ENCODE measurements at places on chromosomes 5 and 9.
A peak's percentile ranks its signal among the peaks of the same experiment; 100 is the strongest.

- H3K36me3 ChIP-seq, result peaks cover 41% of the 10 kb centered on the region
- peak overlapping the region; percentile 94 for H3K27ac ChIP-seq
- peaks cover 20% of the 10 kb centered on the region for H3K4me1 ChIP-seq
- DNase-seq, result no peak
- H3K4me3 ChIP-seq, result peak overlapping the region; percentile 85
- H3K27me3 ChIP-seq, result no peaks in the 10 kb centered on the region
These were observed 467 bp downstream of the C9orf78 start for GRCh38 chr9:129834489-129835127.

GRCh38 chr9:128117613-128118471, 9.7 kb downstream of the PTGES2 start:
- H3K4me3 ChIP-seq, result no peak overlapping the region
- peaks cover 32% of the 10 kb centered on the region for H3K4me1 ChIP-seq
- H3K27ac ChIP-seq, result peak overlapping the region; percentile 93
- DNase-seq, result peak; percentile 97
- peaks cover 21% of the 10 kb centered on the region for H3K36me3 ChIP-seq

- H3K27me3 ChIP-seq, result peaks cover 7% of the 10 kb centered on the region
- H3K27ac ChIP-seq, result peak overlapping the region; percentile 55
- peak; percentile 30 for DNase-seq
- no peak overlapping the region for H3K4me3 ChIP-seq
- no peaks in the 10 kb centered on the region for H3K36me3 ChIP-seq
- no peaks in the 10 kb centered on the region for H3K4me1 ChIP-seq
These were observed 4.6 kb downstream of the CSF1R start for GRCh38 chr5:150081541-150082283.

DNA sequence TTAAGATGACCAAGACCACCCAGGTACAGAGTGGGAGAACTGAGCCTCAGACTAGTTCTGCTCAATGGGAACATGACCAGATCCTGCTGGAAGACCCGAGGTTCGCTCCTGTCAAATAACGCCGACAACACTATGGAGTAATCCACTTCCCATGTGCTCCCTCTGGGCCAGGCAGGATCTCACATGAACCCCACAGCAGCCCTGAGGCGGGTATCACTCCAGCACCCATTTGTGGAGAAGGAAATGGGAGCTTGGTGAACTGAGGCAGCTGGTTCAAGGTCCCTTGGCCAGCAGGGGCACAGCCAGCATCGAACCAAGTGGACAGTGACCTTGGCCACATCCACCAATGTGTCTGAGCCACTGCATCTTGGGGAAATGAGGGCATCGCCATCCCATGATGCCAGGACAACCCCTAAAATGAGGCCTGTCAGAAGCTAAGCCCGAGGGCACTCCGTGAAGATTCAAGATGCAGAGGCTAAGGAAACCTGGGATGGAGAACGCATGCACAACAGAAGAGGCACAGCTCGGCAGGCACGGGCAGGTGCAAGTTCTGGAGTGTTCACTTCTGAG, 8.5 kb downstream of the ANKS6 start:
- peaks cover 16% of the 10 kb centered on the region for H3K36me3 ChIP-seq
- DNase-seq, result no peak
- H3K27ac ChIP-seq, result no peak overlapping the region
- no peaks in the 10 kb centered on the region for H3K27me3 ChIP-seq
- peaks cover 16% of the 10 kb centered on the region for H3K4me1 ChIP-seq

- H3K27ac ChIP-seq, result no peak overlapping the region
- peaks cover 100% of the 10 kb centered on the region for H3K36me3 ChIP-seq
- no peaks in the 10 kb centered on the region for H3K27me3 ChIP-seq
- H3K4me1 ChIP-seq, result no peaks in the 10 kb centered on the region
- no peak for DNase-seq
These were observed 10.8 kb downstream of the SDHA start for GRCh38 chr5:228886-229285.

DNA sequence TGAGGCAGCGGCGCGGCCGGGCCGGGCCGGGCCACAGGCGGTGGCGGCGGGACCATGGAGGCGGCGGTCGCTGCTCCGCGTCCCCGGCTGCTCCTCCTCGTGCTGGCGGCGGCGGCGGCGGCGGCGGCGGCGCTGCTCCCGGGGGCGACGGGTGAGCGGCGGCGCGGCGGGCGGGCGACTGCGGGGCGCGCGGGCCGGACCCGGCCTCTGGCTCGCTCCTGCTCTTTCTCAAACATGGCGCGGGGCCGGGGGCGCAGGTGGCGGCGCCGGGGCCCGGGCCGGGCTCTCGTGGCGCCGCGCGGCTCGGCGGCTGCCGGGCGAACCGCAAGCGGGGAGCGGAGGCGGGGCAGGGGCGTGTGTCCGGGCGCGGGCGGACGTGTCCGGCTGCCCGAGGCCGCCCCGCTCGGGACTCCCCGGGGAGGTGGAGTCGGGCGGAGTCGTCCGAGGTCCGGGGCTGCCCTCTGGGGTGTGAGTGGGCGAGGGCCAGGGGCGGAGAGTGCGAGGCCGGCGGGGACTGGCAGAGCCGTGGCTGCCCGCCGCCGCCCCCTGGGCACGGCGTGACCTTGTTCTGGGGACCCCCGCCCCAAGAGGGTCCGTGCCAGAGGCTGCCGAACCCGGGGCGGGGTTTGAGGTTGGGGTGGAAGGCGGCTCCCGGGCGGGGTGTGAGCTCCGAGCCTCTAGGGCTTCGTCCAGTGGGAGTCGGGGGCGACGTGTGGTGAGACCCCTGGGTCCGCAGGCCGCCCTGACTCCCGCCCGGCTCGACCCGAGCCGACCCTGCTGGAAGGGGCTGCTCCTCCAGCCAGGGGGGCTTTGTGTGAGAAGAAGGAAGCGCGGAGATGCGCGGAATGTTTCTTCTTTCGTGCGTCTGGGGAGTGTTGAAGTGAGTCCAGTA, 485 bp downstream of the TGFBR1 start:
- no peaks in the 10 kb centered on the region for H3K27me3 ChIP-seq
- H3K36me3 ChIP-seq, result no peaks in the 10 kb centered on the region
- DNase-seq, result peak; percentile 92
- peaks cover 59% of the 10 kb centered on the region for H3K4me1 ChIP-seq

DNA sequence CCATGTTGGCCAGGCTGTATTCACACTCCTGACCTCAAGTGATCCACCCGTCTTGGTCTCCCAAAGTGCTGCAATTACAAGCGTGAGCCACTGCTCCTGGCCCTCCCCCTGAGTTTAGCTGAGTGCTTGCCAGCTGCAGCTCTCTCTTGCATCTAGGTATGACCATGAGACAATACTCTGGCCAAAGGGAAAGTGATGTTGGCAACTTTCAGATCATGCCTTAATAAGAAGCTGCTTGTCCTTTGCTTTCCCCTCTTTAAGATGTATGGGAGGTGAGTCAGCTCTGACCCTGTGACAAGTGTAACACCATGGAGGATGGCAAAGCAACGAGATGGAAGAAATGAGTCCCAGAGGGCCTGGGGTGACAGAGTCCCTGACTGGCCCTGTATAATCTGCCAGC, 18.7 kb upstream of the DCAF12 start:
- no peak overlapping the region for H3K4me3 ChIP-seq
- no peaks in the 10 kb centered on the region for H3K27me3 ChIP-seq
- no peak for DNase-seq
- H3K36me3 ChIP-seq, result no peaks in the 10 kb centered on the region
- peaks cover 6% of the 10 kb centered on the region for H3K4me1 ChIP-seq
- H3K27ac ChIP-seq, result no peak overlapping the region

DNA sequence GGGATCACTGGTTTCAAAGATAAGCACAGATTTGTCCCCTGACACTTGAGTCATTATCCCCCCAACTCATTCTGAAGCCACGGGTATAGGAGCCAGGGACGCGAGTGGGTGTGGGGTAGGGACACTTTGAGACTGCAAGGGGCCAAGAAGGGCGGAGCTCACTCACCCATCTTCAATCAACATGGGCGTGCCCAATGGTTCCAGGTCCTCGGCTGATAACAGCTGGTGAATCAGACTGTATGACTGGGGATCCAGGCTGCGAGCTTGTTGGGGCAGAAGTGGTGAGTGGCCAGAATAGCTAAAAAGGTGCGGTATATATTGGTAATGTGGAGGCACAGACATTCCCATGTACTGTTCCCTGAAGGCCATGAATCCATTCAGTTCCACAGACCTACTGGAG, 30.7 kb upstream of the NR5A1 start:
- H3K4me3 ChIP-seq, result no peak overlapping the region
- no peaks in the 10 kb centered on the region for H3K4me1 ChIP-seq
- H3K27me3 ChIP-seq, result no peaks in the 10 kb centered on the region
- H3K27ac ChIP-seq, result no peak overlapping the region
- no peaks in the 10 kb centered on the region for H3K36me3 ChIP-seq

DNA sequence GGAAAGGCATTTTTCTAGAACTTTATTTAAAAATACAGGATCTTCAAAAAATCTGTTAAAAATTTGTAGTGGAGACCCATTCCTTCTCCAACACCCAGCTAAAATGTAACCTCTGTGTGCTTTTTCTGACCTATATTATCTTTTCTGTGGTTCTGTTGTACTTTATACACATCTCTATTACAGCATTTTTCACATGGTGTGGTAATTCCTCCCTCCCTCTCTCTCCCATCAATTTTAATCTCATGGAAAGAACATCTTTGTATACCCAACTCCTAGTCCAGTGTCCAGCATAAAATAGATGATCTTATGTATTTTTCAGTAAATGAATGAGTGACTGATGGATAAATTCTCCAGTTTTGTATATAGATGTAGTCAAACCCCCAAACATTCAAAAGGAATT, 183.4 kb upstream of the KLF9 start:
- no peak overlapping the region for H3K4me3 ChIP-seq
- H3K36me3 ChIP-seq, result no peaks in the 10 kb centered on the region
- DNase-seq, result no peak

DNA sequence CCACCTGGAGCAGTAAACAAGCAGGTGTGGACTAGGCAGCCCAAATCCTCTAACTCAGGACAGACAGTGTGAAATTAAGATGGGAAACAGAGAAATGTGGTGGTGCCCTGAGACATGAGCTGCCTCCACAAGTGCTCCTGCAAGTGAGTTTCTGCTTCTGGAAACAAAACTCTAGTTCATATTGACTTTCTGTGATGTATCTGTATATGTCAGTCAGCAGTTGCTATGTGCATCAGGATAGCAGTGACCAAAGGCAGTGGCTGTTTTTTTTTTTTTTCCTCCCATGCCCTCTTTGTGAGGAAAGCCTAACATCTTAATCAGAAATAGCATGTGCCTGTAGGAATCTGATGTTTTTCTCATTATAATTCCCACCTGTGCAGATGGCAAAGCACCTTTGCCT, 318.4 kb upstream of the SEMA6A start:
- H3K36me3 ChIP-seq, result no peaks in the 10 kb centered on the region
- no peaks in the 10 kb centered on the region for H3K27me3 ChIP-seq
- no peak overlapping the region for H3K4me3 ChIP-seq
- no peak for DNase-seq
- H3K4me1 ChIP-seq, result no peaks in the 10 kb centered on the region
- H3K27ac ChIP-seq, result no peak overlapping the region

GRCh38 chr9:37992924-37993349, 76.1 kb downstream of the SHB start:
- no peak overlapping the region for H3K4me3 ChIP-seq
- H3K27me3 ChIP-seq, result no peaks in the 10 kb centered on the region

DNA sequence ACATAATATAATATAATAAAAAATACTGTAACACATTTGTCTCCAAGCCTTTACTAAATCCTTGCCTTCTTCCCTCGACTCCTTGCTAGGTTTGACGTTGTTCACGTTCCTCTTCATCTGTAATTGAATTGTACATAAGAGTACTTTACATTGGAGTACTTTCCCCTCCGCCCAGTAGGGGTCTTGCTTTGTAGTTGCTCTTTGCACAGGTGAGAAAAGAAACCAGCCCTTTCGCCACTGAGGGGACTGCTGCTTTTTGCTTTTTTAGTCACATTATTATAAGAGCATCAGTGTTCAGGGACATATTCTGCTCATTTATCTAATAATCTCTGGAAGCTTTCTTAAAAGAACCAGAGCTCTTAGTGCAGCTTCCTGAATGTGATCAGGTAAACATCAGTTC, 115.0 kb downstream of the CETN3 start:
- H3K27me3 ChIP-seq, result no peaks in the 10 kb centered on the region
- no peaks in the 10 kb centered on the region for H3K4me1 ChIP-seq
- DNase-seq, result no peak
- no peak overlapping the region for H3K4me3 ChIP-seq

DNA sequence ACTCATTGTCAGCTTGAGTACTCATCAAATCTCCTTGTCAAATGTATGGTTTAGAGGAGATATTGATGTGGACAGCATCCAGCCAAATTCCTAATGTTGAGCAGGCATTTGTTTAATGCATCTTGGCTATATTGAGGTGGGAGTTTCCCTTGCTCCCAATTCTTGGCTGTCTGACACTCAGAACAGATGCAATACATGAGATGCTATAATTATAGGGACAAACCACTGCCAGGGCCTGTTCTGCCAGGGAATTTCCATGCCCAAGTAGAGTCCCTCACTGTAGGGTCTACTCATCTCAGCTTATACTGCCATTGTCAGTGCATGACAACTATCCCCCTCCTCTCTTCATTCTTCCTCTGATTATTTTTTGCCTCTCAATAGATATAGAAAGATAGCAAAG, 392.0 kb upstream of the KCNN2 start:
- H3K27ac ChIP-seq, result no peak overlapping the region
- peak; percentile 15 for DNase-seq
- no peaks in the 10 kb centered on the region for H3K27me3 ChIP-seq
- H3K4me1 ChIP-seq, result no peaks in the 10 kb centered on the region
- no peaks in the 10 kb centered on the region for H3K36me3 ChIP-seq
- H3K4me3 ChIP-seq, result no peak overlapping the region

- H3K27ac ChIP-seq, result no peak overlapping the region
- H3K36me3 ChIP-seq, result no peaks in the 10 kb centered on the region
- peaks cover 35% of the 10 kb centered on the region for H3K4me1 ChIP-seq
These were observed 12.8 kb downstream of the DMXL1 start for GRCh38 chr5:119083679-119084078.

- no peak for DNase-seq
- H3K27ac ChIP-seq, result no peak overlapping the region
- H3K4me1 ChIP-seq, result peaks cover under 1% of the 10 kb centered on the region
- no peaks in the 10 kb centered on the region for H3K36me3 ChIP-seq
These were observed 17.1 kb downstream of the FBP1 start for GRCh38 chr9:94622087-94622800.

- no peak overlapping the region for H3K4me3 ChIP-seq
- no peaks in the 10 kb centered on the region for H3K27me3 ChIP-seq
- no peak overlapping the region for H3K27ac ChIP-seq
These were observed 77.3 kb downstream of the SLC25A46 start for GRCh38 chr5:110815916-110816605.

GRCh38 chr9:90007516-90008440, 403.0 kb downstream of the GADD45G start:
- H3K27me3 ChIP-seq, result no peaks in the 10 kb centered on the region
- no peaks in the 10 kb centered on the region for H3K36me3 ChIP-seq
- H3K4me3 ChIP-seq, result no peak overlapping the region
- peaks cover 11% of the 10 kb centered on the region for H3K4me1 ChIP-seq
- peak overlapping the region; percentile 65 for H3K27ac ChIP-seq

GRCh38 chr9:106980551-106981101, 117.7 kb downstream of the ZNF462 start:
- DNase-seq, result no peak
- no peak overlapping the region for H3K4me3 ChIP-seq
- no peaks in the 10 kb centered on the region for H3K27me3 ChIP-seq
